GM23248 (cell line): ENCODE measurements at places on chromosomes 13 and 19. TPM values are rescaled to one million over a fixed set of nuclear protein-coding genes. Genes with fewer than 3 reads are reported as not detected.
A peak's percentile ranks its signal among the peaks of the same experiment; 100 is the strongest.

The ZNF208 gene
- total RNA-seq = under 0.01 TPM in 1 of 2 replicates, not detected in the other

The SPART gene
- total RNA-seq = 77.1 and 82.4 TPM in 2 replicates

The SHD gene
- not detected in 2 replicates for total RNA-seq

The RPS5 gene
- 1,366 and 1,425 TPM in 2 replicates for total RNA-seq

The HCN2 gene
- 1.8 and 3.1 TPM in 2 replicates for total RNA-seq

The PCCA gene
- 9.1 and 10.0 TPM in 2 replicates for total RNA-seq

The PRODH2 gene
- not detected in 2 replicates for total RNA-seq

The ERCC1 gene
- total RNA-seq = 63.0 and 79.8 TPM in 2 replicates

The FARP1 gene
- total RNA-seq = 43.3 and 56.6 TPM in 2 replicates

The REXO1 gene
- total RNA-seq = 4.2 and 5.2 TPM in 2 replicates

- DNase-seq = no peak
These were observed 415.8 kb upstream of the KLF12 start for GRCh38 chr13:74550039-74550438.

- no peak for DNase-seq
These were observed 145.7 kb downstream of the LIG4 start for GRCh38 chr13:108069521-108070210.

GRCh38 chr13:46666727-46667456, 113.9 kb downstream of the LRCH1 start:
- no peak for DNase-seq

DNA sequence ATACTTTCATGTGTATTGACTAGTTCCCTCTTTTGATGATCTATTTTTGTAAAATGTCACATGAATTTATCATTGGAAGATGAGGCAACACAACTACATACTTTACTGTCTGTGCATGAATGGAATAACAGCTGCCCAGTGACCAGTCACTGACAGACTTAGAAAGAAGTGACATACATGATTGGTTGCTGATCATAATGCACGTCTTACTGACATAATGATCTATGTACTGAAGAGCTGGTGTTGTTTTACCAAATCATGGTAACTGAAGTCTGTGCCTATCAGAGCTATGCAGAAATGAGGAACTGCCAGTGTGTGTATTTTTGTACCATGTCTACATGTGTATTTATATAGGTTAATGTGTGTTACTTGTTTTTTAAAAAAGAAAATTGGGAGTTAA, 26.5 kb downstream of the GPR18 start:
- no peak for DNase-seq

DNA sequence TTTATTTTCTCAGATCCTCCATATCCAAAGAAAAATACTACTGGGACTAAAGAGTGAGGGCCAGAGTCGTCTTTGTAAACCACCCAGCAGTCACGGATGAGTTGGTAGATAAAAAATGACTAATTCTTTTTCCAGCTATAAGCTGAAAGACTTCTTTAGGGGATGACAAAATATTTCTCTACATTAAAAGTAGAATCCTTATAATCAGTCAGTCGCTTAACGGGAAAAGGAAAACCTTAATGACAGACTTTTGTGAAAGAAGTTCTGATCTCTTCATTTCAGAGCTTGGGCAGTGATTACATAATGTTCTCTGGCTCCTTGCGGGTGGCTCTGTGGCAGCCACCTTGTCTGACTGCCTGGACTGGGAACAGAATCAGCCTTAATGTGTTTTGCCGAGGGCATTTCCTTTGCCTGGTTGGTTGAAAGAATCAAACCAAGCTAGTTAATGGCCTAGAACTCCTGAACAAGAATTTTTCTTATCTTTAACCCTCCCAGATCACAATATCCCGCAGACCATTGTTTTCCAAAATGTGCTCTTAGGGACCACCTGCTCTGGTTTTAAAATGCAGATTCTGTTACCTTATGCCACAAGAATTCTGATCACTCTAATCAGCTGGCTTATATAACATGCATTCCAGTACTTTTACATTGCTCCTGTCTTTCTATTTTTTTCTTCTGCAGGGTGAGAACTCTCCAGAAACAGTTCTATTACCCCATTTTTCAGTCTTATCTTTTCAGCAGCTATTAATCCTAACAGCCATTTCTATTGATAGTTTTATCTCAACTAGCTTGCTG, 2.5 kb downstream of the ITM2B start:
- peak; percentile 68 for DNase-seq

- DNase-seq = peak; percentile 39
These were observed 26.3 kb upstream of the KL start for GRCh38 chr13:32989942-32990341.

DNA sequence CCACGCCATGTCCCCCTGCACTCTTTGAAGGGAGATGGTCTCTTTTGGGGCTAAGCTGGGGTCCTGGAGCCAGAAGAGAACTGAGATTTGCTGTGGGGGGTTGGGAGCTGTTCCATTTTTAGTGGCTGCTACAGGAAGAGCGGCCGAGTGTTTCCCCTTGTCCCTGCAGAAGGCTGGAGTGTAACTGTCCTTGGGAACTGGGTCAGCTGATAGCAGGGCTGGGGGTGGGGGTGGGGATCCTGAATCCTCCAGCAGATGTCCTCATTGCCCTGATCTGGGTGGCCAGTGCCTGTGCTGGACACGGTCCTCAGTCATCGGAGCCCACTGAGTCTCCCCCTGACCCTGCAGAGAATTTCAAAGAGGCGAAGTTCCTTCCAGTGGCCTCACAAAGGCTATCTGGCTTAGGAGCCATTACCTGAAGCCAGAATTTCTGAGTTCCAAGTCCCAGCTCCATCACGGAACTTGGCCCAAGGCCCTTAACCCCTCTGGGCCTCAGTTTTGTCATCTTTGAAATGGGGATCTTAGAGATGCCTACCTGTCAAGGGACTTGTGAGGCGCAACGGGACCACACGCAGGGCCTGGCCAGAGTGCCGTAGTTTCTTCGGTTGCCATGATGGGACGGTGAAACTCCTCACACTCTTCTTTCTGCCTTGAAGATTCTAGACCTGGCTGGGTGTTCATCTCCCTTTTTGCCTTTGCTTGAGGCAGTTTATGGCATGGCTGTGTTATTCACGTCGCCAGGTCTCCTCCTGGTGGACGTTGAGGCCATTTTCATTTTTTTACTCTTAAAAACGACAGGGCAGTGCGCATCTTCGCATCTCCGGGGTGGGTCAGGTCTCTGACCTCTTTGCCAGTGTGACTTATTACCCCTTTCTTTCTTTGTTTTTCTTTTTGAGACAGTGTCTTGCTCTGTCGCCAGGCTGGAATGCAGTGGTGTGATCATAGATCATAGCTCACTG, 51.9 kb downstream of the DNM2 start:
- peak; percentile 49 for DNase-seq

DNA sequence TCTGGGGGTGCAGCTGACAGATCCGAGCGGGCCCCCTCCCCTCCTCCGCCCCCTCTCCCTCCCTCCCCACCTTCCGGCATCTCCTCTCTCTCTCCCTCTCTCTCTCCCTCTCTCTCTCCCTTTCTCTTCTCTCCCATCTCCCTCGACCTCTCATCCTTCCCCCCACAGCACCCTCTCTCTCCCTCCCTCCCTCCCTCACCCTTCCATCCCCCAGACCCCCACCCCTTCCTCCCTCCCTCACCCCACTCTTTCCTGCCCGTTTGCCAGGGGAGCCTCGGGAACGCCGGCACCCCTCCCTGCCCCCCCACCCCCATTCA, 666 bp downstream of the CELF5 start:
- DNase-seq = no peak

DNA sequence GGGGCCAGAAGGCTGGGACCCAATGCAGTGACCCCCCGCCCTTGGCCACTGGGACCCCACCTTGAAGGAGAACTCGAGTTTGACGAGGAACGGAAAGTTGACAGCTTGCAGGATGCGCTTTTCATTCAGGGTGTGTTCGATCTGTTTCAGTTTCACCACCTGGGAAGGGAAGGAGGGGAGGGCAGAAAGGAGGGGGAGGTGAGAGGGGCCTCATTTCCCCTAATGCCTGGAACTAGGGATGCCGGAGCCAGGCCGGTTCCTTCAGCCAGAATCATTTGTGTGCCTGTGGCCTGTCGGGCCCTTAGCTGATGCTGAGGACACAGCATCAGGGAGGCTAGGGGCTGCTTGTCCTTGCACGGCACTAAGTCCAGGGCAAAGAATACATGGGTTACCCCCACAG, 12.2 kb upstream of the SAMD1 start:
- DNase-seq = no peak

GRCh38 chr19:1251330-1252220, 3.2 kb downstream of the MIDN start:
- peak; percentile 85 for DNase-seq

DNA sequence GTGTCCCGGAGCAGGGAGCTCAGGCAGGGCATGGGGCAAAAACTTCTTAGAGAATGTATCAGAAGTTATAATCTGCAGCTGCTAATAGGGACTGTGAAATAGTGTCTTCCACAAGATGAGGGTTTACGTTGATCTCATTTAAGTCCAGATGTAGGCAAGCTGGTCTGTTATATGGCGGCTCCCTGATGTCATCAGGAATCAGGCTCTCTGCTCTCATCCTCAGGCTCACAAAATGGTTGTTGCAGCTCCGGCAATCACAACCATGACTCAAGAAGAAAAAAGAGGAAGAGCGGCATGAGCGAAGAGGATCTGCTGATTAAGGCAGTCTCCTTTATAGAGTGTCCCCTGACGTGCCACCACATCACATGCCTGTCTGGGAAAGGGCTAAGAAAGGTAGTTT, 191.3 kb downstream of the KLF5 start:
- no peak for DNase-seq

DNA sequence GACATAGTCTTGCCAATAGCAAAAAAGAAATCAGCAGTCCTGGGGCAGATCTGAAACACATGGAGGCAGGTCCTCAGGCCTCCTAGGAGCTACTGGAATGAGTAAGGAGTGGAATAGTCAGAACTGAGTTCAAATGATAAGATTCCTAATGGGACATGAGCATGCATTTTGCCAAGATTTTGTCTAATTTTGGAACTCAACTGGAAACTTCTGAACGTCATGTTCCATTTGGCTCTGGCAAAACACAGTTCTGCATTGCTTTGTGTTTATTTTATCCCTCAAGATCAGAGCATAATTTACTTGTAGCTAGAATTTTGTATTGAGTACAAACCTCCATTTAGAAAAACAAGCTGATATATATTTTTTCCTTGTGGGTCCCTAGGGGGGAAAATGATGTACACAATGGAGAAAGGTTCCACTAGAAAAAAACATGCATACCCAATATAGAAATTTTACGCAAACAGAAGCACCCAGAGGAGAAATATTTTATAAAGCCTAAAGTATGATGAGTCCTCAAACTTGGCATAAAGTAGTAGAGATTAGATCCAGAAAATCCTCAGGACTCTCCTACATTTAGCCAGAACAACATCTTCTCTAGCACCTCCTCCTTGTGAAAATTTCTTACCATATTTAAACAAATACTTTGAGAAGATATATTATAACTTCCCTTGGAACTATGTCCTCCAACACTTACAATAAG, 149.0 kb upstream of the SERP2 start:
- DNase-seq = no peak

DNA sequence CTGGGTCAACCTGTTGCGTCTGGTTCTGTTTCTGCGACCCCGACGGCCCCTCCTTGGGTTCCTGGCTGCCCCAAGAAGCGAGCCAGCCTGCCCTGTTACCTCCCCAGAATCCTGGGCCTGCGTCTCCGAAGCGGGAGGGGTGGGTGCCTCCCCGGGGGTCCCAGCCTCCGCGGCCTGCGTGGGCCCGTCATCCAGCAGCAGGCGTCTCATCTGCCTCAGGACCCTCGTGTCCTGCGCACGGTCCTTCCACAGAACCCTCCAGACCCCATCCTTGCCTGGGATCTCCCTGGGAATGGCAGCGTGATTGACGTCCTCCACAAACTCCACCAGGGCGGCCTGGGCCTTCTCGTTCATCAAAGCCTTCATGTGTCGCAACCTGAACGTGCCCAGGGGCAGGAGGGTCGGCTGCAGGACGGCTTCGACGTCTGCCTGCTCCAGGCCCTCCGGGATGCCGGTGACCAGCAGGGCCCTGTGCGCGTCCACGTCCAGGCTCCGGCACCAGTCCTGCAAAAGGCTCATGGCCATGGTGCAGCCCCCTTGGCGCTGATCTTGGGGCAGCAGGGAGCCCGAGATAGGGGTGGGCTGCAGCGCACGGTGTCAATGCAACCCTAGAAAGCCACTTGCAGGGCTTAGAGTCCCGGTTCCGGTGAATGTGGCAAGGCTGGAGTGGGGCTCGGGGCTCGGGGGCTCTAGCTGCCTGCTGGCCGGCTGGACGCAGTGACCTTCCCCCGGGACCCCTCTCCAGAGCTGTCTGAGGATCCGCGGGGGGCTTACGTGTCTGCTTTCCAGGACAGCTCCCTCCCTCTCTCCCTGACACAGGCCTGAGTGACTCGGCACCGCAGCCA, 504 bp downstream of the PNMA8B start:
- no peak for DNase-seq

- DNase-seq = no peak
These were observed 90.2 kb downstream of the RAB20 start for GRCh38 chr13:110471156-110471832.

- peak; percentile 8 for DNase-seq
These were observed 567.7 kb downstream of the GPC6 start for GRCh38 chr13:93794197-93794885.

- no peak for DNase-seq
These were observed 694 bp upstream of the ZIC5 start for GRCh38 chr13:99972190-99972731.

DNA sequence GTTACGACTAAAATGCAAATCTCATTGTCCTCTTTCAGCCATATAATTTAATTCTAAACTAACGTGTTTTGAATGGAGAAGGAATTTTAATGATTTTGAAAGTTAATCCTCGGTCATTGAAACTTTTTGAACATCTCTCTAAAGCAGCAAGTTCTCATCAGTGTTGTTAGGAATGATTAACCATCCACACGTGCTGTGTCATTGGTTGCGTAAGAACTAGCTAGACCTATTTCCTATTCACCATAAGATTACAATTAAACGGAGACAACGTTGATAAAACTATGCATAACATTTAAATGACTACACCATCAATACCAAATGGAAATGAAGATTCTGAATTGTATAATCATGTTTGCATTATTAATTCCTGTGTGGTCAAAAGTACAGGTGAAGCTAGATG, 155.6 kb upstream of the IRS2 start:
- DNase-seq = peak; percentile 82

DNA sequence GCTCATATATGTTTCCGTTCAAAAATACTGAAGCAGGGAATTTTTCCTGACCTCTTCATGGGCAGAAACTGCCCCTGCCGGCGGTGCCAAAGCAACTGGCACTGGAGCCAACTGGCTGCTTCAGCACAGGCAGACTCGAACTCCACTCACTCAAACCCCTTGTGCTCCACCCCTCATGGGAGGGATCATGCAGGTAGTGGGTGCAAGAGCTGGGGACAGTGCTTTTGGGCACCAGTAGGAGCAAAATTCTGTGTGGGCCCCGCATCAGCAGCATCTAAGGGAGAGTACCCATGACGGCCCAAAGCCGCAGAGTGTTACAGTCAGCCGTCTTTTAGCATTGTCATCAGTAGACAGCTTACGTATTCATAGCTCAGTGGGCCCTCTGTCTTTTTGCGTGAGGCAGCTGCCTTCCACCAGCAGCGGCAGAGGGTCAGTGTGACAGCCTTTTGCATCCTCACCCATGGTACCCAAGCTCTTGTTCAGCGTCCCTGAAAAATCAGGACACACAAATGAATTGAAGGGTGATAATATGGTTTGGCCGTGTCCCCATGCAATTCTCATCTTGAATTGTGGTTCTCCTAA, 393.8 kb downstream of the SLITRK6 start:
- no peak for DNase-seq

- no peak for DNase-seq
These were observed 285.5 kb downstream of the UQCRFS1 start for GRCh38 chr19:28927456-28927855.
